ENCODE measurements at places on chromosomes 1 and 21. TPM values are rescaled to one million over a fixed set of nuclear protein-coding genes. Genes with fewer than 3 reads are reported as not detected.

DNA sequence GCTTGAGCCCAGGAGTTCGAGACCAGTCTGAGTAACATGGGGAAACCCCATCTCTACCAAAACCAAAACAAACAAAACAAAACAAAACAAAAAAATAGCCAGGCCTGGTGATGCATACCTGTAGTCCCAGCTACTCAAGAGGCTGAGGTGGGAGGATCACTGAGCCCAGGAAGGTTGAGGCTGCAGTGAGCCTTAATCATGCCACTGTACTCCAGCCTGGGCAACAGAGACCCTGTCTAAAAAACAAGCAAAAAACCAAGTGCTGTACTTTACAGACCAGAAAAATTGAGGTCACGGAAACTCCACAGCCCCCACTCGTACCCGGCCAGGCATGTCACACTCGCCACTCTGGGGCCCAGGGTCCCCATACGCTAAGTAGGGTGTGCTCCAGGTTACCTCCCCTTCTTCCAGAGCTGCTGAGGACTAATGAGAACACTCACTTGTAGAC lies 22.9 kb downstream of the ATP2B4 start:
- DNase-seq = no peak

CRABP2 gene
- 2.7 TPM for total RNA-seq

GRCh38 chr1:169925505-169926482 lies 32.1 kb upstream of the SCYL3 start:
- no peak for DNase-seq

DNA sequence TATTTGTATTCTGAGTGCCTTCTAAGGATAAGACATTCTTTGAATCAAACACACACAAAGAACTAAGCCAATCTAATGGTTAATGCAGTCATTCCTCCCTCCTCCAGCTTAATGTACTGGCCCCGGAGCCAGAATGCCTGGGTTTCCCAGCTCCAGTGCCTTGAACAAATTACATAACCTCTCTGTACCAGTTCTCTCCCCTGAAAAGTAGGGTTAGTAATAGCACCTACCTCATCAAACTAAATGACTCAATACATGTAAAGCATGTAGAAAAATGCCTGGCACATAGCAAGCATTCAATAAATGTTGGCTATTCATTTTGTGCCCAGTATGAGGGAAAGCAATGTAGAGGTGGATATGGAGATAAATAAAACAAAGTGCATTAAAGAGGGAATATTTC lies 14.0 kb downstream of the C1orf52 start:
- no peak for DNase-seq

DNA sequence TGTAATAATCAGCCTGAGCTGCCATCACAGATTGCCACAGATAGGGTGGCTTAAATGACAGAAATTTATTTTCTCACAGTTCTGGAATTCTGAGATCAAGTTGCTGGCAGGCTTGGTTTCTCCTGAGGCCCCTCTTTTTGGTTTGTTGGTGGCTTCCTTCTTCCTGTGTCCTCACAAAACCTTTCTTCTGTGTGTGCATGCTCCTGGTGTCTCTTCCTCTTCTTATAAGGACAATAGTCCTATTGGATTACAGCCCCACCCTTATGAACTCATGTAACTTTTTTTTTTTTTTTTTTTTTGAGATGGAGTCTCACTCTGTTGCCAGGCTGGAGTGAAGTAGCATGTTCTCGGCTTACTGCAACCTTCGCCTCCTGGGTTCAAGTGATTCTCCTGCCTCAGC lies 41.0 kb upstream of the F3 start:
- no peak for DNase-seq

DNA sequence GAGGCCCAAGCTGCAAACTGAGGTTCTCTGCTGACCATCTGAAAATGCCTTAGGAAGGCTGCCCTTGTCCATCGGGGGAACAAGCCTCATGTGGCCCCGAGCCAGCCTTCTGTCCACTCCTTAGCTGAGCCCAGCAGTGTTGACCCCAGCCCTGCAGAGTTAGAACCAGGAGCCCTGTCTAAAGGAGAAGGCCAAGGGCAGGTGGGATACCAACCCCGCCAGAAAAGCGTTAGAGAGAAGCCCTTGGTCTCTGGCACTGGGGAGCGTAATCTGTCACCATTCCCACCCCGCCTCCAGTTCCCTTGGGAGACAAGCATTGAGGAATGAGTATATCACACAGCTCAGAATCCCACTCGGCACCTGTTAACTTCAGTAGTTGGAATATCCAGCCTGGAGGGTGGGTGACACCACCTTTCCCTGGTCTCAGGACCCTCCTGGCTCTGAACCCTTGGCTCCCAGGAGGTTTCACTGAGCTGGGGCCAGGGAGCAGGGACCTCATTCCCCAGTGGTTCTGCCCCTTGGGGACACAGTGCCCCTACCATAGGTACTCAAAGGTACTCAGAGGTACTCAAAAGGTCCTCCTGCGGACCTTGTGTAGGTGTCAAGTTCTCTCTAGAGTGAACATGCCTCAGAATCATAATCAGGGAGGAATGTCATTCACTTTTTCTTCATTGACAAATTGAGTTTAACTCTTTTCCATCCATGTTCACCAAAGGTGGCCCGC lies 16.4 kb downstream of the ETS2 start:
- DNase-seq = no peak

DNA sequence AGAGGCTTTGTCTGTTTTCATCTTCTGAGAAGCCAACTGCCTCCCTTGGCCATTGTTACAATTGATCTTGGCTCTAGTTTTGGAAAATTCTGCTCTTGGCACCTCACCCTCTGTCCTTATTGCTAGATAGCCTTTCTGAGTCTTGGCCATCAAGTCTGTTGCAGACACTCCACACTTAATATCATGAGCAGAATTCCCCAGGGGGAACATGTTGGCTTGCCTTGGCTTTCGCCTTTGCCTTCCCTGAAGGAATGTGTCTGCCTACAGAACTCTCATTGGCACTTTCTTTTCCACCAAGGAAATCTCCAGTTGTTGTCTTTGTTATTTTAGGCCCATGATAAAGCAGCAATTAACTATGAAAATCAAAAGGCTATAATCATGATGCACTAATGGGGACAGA lies 42.7 kb upstream of the LDLRAP1 start:
- DNase-seq = no peak

DNA sequence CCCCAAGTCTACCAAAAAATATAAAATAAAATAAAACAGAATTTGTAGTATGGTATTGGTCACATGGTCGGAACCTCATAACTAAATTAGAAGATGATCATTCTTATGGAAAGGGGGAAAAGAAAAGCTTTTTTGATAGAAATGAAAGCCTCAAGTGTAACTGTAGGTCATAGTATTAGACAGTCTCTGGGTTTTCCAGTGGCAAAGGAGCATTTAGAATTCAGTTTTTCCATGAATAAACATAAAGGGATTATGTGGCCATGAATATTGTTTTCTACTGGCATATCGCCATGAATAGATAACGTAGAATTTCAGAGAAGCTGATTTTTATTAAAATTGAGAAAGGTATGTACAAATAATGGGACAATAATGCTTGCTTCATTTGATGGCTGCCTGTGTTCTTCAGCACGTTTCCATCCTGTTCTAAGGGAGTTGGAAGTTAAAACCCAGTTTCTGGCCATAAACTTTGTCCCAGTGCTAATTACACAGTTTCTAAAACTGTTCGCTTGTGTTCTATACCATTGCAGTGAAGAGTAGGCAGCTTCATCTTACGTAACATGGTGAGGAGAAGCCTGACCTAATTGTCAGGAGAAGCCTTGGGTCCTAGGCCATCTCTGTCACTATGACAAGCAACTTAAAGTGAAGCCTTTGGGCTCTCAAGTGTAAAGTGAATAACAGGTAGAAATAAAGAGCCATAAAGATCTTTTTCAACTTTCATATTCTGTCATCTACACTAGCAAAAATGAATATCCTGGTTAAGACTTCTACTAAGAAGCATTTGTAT lies 70.5 kb upstream of the PGD start:
- no peak for DNase-seq

DNA sequence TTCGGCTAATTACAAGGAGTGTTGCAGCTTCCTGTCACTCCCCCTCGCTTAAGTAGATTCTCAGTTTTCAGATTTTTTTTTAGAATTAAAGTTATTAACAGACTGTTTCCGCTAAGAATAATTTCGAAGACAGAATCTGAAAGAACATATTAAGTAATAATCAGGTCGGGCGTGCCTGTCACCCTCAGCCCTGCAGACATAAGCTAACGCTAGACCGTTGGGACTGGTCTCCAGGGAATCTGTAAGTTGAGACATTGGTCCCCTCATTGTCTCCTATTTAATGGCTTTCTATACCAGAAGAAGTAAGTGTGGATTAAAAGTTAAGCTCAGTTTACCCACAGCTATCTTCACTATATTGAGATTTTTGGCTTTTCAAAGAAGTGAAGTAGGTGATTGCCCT lies 14.5 kb downstream of the NMNAT1 start:
- DNase-seq = no peak

DNA sequence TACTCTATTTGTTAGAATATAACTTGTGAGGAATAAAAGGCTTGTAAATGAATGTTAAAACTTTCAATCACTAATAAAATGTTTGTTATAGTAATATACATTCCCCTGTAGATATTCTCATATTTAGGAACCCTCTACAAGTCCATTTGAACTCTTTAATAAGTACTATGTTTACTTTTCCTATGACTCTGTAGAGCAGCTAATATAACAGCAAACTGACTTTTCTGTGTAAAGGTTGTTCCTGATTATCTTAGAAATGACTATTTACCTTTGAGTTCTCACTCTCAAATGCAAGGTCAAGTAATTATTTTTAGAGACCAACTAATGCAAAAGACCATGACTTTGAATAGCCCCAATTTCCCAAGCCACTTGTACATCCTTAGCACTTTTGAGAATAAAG lies 130.3 kb downstream of the C1orf21 start:
- no peak for DNase-seq

DNA sequence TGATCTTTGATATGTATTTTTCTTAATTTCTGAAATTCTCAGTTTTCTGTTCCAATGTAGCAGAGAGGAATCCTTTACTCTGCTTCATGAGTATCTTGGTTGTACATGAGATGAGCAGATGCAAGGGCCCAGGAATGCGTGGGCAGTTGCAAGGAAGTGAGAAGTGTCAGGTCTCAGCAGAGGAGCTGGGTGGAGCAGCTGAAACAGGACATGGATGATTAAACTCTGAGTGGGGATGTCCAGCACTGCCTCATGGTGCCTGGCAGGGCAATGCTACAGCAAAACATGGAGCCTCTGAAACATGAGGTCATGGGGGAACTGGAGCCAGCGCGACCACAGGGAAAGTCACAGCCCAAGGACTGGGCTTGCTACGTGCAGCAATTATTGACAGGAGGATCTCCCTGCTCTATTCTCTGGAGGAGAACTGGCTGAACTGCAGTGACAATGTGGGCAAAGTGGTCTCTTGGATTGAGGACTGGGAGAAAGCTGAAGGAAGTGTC lies 48.4 kb downstream of the COLGALT2 start:
- DNase-seq = peak; percentile 16

FMO1 gene
- 2.0 TPM for total RNA-seq

GRCh38 chr1:110760321-110760720 lies 85.6 kb upstream of the KCNA3 start:
- DNase-seq = no peak

RAP1A gene
- 97.8 TPM for total RNA-seq

OLIG2 gene
- not detected for total RNA-seq

DNA sequence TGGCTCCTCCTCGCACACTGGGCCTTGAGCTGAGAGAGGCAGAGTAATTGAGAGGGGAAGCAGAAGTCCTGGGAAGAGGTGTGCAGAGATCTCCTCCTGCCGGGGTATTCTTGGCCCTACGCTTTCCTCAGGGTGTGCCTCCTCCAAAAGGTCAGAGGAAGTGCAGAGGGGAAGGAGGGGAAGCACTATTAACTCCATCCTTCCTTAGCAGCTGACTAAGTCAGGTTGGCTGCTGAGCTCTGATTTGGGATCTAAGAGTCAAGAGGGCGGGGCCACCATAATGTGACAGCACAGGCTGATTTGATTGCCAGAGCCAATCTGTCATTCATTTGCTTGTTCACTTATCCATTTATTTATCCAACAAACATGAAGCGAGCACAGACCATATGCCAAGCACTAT lies 12.3 kb downstream of the ATP2B4 start:
- peak; percentile 50 for DNase-seq

KIF21B gene
- total RNA-seq = 0.70 TPM

DNA sequence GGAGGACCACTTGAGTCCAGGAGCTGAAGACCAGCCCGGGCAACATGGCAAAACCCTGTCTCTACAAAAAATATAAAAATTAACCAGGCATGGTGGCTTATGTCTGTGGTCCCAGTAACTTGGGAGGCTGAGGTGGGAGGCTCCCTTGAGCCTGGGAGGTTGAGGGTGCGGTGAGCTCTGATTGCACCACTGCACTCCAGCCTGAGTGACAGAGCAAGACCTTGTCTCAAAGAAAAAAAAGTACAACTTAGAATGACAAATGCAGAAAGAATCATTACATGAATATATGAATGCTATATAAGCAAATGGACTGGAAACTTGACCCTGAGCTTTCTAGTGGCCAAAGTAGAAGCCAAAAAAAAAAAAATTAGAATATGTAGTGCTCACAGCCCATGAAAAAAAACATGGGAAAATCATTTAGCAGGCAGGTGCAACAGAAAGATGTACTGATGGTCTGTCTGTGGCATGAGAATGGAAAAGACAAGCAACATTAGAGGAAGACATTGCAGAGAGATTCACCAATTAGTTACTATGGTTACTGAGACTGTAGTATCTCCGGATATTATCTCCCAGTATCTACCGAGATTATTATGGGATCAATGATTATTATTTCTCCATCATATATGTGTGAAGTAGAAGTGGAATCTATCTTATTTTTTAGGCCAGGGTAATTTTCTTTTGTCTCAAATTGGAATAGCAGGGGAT lies 19.2 kb downstream of the ELAPOR1 start:
- no peak for DNase-seq

GRCh38 chr1:175629318-175629694 lies 114.1 kb downstream of the TNR start:
- no peak for DNase-seq

LCE2B gene
- total RNA-seq = not detected

DNA sequence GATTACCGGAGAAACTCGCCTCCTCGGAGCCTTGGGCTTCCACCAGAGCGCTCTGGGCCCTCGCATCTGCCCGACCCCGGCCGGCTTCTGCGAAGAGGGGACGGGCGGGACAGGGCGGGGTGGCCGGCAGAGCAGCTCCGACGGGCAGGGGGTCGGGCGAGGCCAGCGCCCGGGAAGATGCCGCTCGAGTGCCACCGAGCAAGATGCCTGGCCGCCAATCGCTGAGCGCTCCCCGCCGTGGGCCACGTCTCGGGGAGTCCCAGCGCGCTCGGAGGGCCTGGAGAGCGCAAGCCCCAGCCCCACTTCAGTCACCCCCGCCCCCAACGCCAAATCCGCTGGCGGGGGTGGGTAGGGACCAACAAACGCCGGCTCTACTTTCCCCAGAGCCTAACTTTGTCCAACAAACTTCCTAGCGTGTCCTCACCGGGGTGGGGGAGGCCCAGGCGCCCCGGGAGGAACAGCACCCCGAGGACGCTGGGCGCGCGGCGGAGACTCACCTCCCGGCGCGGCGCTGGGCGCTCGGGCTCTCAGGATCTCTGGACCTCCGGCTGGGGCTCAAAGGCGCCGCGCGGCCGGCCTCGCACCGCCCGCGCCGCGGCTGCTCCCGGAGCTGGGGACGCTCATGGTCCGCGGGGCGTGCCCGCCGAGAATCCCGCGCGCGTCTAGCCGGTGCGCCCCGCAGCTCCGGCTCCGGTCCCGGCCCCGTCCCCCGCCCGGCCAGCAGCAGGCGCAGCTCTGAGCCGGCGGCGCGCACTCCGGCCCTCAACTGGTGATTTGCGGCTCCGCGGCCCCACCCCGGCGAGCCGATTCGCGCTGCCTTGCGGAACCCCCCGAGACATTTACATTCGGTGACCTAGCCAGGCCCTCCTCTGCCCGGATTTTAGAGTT lies at the start of gene BCAR3:
TSS of gene BCAR3 (minus strand) at position 737 of the 888 bp plus-strand sequence. CDS start 6,907 bp downstream, outside the sequence.
- peak; percentile 82 for DNase-seq

OR2T33 gene
- total RNA-seq = not detected

All from heart right ventricle (tissue), 16 donors.